ENCODE measurements at places on chromosomes 12 and 14.

DNA sequence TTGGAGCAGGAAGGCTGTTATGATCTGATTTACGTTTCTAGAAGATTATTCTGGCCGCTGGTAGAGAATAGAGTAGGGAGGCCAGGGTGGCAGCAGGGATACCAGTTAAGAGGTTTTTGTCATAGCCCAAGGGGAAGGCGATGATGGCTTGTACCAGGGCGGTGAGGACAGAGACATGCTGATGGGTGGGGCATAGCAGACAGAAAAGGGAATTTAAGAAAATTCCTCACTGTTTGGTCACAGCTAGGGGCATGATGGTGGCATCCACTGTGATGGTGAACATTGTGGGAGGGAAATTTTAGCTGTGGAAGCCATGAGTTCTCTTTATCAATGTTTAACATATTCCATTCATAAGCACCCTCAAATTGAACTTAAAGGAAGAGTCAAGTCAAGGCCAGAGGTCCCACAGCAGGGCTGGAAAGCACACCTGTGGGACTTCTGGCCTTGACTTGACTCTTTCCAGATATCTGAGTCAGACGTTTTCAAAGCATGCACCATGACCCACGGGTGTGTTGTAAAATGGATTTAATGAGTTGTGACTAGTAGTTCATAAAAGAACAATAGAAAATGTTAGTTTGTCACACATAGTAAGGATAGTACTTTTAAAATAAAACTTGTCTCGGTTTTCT, 134.6 kb downstream of the CHST11 start:
- no peak for DNase-seq

GRCh38 chr14:72692696-72693095, 201.2 kb downstream of the DPF3 start:
- DNase-seq = no peak

DNA sequence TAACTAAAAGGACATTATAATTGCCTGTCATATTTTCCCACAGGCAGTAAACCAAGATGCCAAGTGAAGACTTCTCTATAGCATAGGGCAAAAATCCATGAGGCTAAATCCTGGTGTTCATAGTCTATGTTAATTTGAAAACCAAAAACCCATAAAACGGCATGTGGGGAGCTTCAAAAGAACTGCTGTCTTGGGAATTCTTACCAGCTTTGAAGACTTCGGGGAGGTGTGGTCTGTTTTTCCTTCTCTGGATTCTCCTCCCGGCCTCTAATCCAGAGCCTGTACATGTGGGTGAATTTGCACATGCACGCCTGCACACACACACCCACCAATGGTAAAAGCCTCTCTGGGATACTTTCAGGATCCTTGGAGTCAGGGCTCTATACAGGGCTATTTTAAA, 61.9 kb upstream of the IFNG-AS1 start:
- no peak for DNase-seq

DNA sequence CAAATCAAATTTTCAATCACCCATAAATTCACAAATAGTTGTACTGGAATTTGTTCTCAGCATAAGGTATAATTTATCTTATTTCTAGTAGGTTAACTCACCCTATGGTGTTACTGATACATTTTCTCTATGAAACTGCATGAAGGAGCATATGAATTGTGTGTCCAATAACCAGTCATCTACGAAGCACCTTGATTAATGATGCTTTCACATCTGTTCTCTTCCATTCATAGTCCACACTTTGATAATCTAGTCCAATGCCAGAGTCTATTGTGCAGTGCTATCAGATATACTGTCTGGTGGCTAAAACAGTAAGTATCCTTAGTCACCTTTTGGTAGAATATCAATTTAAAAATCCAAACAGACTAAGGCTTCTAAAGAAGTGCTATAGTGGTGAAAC, 876.0 kb downstream of the RPS29 start:
- DNase-seq = no peak

DNA sequence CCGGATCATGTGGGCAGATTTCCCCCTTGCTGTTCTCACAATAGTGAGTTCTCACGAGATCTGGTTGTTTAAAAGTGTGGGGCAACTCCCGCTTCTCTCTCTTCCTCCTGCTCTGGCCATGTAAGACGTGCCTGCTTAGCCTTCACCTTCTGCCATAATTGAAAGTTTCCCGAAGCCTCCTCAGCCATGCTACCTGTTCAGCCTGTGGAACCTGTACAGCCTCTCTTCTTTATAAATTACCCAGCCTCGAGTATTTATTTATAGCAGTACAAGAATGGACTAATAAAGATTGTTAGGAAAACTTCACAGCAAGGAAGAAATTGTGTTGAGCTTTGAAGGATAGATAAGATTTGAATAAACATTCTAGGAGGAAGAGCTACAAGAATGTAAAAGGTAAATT, 52.1 kb downstream of the KDM5A start:
- DNase-seq = no peak

GRCh38 chr12:47980197-47980596, 16.8 kb downstream of the TMEM106C start:
- DNase-seq = no peak

DNA sequence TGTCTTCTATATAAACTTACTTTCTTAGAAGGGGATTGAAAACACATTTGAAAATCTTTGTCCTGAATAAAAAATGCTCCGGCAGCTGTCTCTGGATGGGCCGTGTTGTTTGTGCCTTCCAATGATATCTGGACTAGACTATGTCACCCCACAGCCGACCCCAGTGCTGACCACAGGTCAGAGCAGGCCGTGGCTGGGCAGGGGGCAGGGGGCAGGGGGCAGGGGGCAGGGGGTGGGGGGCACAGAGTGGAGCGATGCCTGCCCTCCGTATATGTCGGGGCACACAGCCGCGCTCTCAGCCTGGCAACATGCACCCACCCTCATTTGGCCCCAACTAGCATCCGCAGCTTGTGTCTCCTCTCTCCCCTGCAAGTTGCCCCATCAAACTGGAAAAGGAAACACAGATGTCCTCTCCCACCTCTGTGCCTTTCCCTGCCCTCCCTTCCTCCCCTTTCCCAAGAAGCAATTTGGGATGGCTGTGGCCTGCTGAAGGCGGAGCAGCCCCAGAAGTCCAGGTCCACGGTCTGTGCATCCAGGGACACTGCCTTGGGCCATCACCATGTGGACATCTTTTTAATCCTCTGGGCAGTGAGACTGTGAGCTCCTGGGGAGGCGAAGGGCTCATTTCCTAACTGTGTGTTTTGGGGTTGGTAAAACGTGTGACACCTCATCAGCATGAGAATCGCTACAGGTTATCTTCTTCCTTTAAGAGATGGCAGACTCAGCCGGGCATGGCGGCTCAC, 295.7 kb upstream of the RTL1 start:
- no peak for DNase-seq

DNA sequence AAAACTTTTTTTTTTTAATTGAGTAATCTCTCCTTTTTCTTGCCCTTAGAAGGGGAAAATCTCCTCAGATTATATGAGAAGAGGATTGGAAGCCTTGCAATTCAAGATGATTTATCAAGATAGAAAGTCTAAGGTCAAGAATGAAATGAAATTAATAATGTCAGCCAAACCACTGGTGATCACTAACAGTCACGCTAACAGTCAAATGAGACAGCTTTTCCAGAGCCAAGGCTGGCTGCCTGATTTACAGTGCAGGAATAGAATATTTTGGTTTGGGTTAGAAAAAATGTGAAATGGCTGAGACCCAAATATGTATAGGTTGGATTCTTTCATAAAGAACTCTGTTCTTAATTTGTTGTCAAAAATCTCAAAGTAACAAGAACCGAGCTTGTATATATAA, 204.3 kb downstream of the PPM1H start:
- DNase-seq = no peak

DNA sequence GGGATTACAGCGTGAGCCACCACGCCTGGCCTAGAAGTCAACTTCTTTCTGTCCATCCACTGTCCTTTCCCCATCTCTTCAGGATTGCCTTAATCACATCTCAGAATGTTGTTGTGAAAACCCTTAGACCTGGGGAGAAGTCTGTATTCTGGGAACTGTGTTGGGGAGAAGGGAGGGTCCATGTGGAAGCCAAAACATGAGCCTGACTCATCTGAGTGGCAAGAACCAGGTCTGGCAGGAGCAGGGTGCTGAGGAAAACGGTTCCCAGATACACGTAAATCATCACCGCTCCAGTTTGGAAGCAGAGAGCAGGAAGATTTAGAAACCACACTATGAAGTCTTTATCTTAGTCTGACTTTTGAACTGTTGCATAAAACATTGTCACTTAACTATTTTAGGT, 245.6 kb upstream of the RGS6 start:
- DNase-seq = no peak

DNA sequence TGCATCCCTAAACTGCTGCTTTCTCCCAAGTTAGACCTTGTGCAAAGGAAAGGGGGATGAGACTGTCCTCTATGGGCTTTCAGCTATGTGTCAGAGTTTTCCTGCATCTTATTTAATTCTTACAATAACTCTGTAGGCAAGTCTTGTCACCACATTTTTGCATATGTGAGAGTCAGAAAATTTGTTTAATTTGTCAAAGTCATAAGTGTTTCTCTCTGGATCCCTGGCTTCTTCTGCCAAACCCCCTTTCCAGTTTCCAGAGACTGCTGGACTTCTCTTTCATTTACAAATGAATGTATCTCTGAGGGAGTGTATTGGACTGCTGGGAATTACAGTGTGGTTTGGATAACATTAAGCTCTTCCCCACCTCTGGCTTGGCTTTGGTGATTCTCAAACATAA, 877.6 kb upstream of the SEL1L start:
- DNase-seq = no peak

DNA sequence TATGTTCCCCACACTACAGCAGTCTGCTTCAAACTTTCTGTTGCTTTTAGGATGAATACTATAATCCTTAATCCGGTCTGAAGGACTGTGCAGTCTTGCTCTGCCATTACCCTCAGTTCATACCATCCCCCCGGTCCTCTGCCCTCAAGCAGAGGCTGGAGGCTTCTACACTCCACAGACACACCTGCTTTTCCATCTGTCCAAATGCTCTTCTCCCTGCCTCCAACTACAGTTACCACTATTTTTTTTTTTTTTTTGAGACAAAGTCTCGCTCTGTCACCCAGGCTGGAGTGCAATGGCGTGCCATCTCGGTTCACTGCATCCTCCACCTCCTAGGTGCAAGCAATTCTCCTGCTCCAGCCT, 19.3 kb upstream of the KCNH3 start:
- DNase-seq = no peak

DNA sequence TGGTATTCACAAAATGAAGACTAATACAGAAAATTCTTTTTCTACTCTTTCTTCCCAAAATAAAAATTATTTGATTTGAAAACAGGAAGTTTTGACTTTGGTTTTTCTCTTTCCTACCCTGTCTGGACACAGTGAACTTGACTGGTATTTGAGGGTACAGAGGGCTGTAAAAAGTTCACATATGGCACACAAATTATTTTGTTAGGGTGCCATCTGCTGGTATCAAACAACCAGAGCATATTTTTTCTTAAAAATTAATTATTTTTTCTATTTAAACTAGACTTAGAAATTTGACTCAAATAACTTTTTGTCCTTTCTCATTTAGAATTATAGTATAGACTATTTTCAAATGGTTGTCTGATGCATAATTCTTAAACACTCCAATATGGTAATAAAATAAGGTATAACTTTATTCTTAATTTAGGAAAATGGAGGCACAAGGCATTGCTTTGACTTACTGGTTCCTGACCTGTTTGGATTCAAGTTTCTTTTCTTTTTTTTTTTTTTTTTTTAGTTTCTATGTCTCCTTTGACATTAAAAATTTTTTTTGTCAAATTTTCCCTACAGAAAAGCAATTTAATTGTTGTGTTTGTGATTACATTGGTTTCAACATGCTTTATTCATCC, 390.6 kb downstream of the PRKD1 start:
- no peak for DNase-seq

- DNase-seq = no peak
Observed at GRCh38 chr14:53376064-53376463, 222.9 kb upstream of the DDHD1 start.

- DNase-seq = no peak
Observed at GRCh38 chr12:92973614-92974013, 44.5 kb upstream of the EEA1 start.

- DNase-seq = no peak
Observed at GRCh38 chr12:68497107-68497506, 113.6 kb upstream of the RAP1B start.

- no peak for DNase-seq
Observed at GRCh38 chr14:62947301-62947700, 98.0 kb downstream of the KCNH5 start.

DNA sequence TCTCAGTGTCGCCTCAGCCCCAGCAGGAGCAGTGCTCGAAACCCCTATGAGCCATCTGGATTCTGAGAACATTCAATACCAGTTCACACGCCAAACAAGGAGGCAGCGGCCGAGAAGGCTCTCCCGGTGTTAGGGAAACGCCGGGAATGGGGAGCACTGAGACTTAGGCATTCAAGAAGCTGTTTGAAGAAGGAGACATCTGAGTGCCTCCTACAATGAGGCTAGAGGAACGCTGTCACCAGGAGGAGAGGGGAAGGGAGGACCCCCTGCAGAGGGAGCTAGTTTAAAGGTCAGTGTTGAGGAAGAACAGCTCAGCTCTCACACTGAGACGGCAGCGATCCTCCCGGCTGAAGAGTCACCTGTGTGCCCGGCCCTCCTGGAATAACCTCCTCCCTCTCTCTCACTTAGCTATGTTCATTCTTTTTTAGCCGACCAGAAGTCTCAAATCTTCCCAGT, 69.9 kb downstream of the SERPINA3 start:
- no peak for DNase-seq

- DNase-seq = no peak
Observed at GRCh38 chr14:69803753-69804152, 6.7 kb upstream of the SLC10A1 start.

- peak; percentile 86 for DNase-seq
Observed at GRCh38 chr14:97977651-97978261, 1180.6 kb downstream of the VRK1 start.

DNA sequence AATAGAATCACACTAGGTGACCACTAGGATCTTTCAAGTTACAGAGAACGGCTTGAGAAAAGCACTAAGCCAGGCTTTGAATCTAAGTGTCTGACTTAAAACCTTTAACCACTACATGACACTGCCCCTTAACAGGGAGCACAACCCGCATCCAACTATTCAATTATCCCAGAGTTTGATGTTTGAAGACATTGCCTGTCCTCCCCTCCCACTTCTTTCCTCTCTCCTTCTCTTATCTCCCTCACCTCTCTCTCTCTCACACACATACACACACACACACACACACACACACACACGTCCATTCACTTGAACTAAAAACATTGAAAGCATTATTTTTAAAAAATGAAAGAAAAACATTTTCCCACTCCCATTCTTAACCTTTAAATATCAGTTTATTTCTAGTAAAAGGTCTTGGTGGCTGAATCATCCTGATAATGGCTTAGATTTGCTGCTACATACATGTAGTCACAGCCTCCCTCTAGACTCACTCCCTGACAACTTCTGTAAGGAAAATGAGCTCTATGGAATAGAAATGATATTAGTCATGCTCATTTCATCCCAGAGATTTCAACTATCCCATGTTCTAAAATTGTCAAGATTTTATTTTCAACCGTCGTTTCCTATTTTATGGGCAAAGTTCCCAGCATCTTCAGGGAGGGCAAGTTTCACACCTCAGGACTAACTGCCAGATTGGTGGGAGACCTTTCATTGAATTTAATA, 53.5 kb upstream of the RAP1B start:
- no peak for DNase-seq

GRCh38 chr12:113003636-113004035, 25.3 kb downstream of the OAS2 start:
- no peak for DNase-seq

GRCh38 chr12:7542813-7543212, 39.2 kb upstream of the CD163 start:
- no peak for DNase-seq
